Mesenchymal stem cell (in vitro differentiated cells and primary cell): ENCODE measurements at places on chromosomes 7 and 10.

- no peak for DNase-seq
- H3K4me1 ChIP-seq, result no peaks in the 10 kb centered on the region
- H3K27ac ChIP-seq, result no peak overlapping the region
Measured at GRCh38 chr10:128102480-128103228, 23.6 kb downstream of the MKI67 start.

DNA sequence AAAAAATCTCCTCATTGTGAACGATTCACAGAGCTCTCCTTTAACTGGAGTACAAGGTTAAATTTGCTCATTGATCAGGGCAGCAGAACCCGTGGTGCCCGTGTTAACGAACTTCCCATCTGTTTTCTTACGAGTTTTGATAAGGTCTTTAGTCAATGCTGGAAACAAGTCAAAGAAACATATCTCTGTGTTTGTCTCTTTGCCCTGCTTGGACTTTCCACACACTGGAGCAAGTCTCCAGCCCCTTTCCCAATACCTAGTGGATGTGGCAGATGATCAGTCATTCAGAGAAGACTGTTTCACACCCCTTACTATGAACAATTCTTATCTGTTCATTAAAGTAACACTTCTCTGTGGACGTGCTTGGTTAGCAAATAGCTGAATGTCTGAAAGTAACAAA lies 121.3 kb downstream of the ARID5B start:
- no peak for DNase-seq
- no peaks in the 10 kb centered on the region for H3K27me3 ChIP-seq
- no peak overlapping the region for H3K27ac ChIP-seq
- H3K4me3 ChIP-seq, result no peak overlapping the region
- H3K36me3 ChIP-seq, result no peaks in the 10 kb centered on the region

DNA sequence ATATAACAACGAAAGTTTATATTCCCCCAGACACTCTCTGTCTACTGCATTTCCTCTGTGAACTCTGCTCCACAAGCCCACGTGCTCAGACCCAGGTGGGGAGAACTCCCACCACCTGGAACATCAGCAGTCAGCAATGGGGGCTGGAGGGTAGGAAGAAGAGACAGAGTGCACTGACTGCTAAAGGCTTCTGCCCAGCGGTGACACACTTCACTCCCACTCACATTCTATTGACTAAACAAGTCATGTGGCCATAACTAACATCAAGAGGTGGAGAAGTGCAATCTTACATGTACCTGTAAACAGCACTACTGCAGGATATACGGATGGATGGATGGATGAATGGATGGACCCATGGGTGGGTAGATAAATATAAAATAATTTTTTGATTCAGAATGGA lies 122.2 kb downstream of the MPP7 start:
- no peak overlapping the region for H3K4me3 ChIP-seq
- H3K27me3 ChIP-seq, result no peaks in the 10 kb centered on the region
- no peaks in the 10 kb centered on the region for H3K36me3 ChIP-seq
- peaks cover 5% of the 10 kb centered on the region for H3K4me1 ChIP-seq
- no peak for DNase-seq
- H3K27ac ChIP-seq, result no peak overlapping the region

DNA sequence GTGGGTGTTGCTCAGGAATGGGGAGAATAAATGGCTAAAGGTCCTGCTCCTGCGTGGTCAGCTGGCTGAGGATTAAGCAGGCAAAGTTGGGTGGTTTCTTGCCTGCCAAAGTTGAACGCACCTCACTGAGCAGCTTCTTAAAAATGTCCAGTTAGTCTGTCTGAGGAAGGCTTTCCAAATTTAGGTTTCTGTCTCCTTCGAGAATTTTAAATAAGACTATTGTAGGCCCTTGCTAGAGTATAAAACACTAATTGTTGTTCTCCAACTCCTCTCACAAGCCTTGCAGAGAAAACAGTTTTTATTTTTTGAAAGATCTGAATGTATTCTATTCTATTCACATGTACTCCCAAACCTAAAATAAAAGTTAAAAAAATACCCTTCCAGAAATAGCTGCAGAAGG lies 122.0 kb upstream of the LAMB4 start:
- no peaks in the 10 kb centered on the region for H3K36me3 ChIP-seq
- no peak overlapping the region for H3K4me3 ChIP-seq
- DNase-seq, result no peak
- H3K27ac ChIP-seq, result no peak overlapping the region
- H3K4me1 ChIP-seq, result no peaks in the 10 kb centered on the region

GRCh38 chr7:16422103-16422435 lies 731 bp upstream of the CRPPA start:
- no peaks in the 10 kb centered on the region for H3K27me3 ChIP-seq
- H3K27ac ChIP-seq, result peak overlapping the region; percentile 99
- H3K36me3 ChIP-seq, result no peaks in the 10 kb centered on the region
- H3K4me1 ChIP-seq, result peaks cover 10% of the 10 kb centered on the region
- H3K4me3 ChIP-seq, result no peak overlapping the region

DNA sequence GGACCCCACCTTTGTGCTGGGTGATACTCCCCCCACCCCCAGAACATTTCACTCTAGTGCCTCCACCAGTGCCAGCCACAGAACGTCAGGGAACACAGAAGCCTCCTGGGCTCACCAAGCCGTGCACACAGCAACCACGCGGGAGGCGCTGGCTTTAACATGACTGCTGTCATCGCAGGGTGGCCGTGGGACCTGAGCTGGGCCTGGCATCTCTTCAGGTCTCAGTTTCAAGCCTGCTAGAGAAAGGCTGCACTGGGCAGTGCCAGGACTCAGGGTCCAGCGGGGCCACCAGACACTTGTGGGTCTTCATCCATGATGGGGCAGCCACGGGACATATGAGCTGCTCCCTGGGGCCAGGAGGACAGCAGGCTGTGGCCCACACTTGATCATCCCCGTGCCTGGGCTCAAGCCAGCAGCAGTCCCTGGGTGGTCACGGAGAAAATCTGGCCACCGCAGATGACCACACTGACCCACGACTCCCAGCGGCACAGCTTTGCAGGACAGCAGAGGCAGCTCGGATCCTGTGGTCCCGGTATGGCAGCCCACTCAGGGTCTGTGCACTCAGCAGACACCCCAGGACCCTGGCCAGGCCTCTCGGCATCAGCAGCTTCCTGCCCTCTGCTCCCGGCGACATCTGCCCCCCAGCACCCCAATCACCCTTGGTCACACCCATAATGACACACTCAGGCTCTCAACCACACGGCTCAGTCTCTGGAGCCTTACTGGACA lies 44.2 kb downstream of the CAMK2B start:
- H3K27me3 ChIP-seq, result peaks cover 18% of the 10 kb centered on the region
- no peak overlapping the region for H3K27ac ChIP-seq
- no peak overlapping the region for H3K4me3 ChIP-seq
- H3K36me3 ChIP-seq, result no peaks in the 10 kb centered on the region
- DNase-seq, result no peak
- peaks cover 9% of the 10 kb centered on the region for H3K4me1 ChIP-seq

DNA sequence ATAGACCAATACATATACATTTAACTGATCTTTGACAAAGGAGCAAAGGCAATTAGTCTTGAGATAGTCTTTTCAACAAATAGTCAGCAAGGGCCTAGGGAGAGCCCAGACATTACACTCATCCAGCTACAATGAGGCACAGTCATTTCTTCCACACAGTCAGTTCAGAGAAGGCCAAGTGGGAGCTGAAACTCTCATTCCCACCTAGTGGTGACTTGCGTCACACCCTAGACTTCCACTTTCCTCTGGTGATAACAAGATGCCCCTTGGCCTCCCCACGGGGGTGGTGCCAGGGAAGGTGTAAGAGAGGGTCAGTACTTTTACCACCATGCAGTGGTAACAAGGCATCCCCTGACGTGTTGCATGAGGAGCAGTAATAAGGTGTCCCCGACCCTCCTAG lies 8.0 kb downstream of the FRMPD2 start:
- no peak overlapping the region for H3K27ac ChIP-seq
- no peak for DNase-seq
- H3K27me3 ChIP-seq, result peaks cover 37% of the 10 kb centered on the region
- no peaks in the 10 kb centered on the region for H3K4me1 ChIP-seq
- no peak overlapping the region for H3K4me3 ChIP-seq

- H3K36me3 ChIP-seq, result no peaks in the 10 kb centered on the region
- peaks cover 91% of the 10 kb centered on the region for H3K27me3 ChIP-seq
- H3K4me1 ChIP-seq, result peaks cover 58% of the 10 kb centered on the region
- peak; percentile 45 for DNase-seq
- H3K27ac ChIP-seq, result no peak overlapping the region
Measured at GRCh38 chr10:100743626-100744135, 1.7 kb upstream of the PAX2 start.

GRCh38 chr7:122454776-122455507 lies 150.4 kb upstream of the FEZF1 start:
- no peaks in the 10 kb centered on the region for H3K4me1 ChIP-seq
- no peaks in the 10 kb centered on the region for H3K27me3 ChIP-seq
- H3K36me3 ChIP-seq, result no peaks in the 10 kb centered on the region
- no peak overlapping the region for H3K4me3 ChIP-seq

GRCh38 chr10:92366412-92367021 lies 75.5 kb downstream of the MARCHF5 start:
- DNase-seq, result no peak
- H3K27me3 ChIP-seq, result no peaks in the 10 kb centered on the region
- H3K4me3 ChIP-seq, result no peak overlapping the region

DNA sequence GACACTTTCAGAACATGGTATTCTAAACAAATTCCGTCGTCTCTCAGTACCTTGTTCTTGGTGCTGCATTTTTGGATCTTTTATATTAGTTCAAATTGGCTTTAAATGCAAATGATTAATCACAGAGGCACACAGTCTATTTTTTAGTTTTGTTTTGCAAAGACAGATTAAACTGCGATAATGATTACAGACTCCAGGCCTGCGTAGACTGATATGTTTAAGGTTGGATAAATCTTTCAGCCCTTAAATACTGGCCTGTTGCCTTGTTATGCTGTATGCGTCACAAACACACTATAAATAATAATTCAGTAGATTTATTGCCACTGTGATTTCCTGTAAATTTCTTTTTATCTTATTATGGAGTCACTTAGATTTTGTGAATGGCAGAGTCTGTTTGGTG lies 19.3 kb downstream of the CACNB2 start:
- no peaks in the 10 kb centered on the region for H3K4me1 ChIP-seq
- DNase-seq, result no peak
- no peak overlapping the region for H3K4me3 ChIP-seq

- H3K4me3 ChIP-seq, result no peak overlapping the region
- H3K36me3 ChIP-seq, result no peaks in the 10 kb centered on the region
- H3K27me3 ChIP-seq, result no peaks in the 10 kb centered on the region
Measured at GRCh38 chr7:70668606-70669358, 463.2 kb upstream of the GALNT17 start.

- H3K4me3 ChIP-seq, result peak overlapping the region; percentile 69
- peak; percentile 69 for DNase-seq
- no peak overlapping the region for H3K27ac ChIP-seq
- H3K27me3 ChIP-seq, result peaks cover 5% of the 10 kb centered on the region
- H3K36me3 ChIP-seq, result no peaks in the 10 kb centered on the region
- H3K4me1 ChIP-seq, result peaks cover 12% of the 10 kb centered on the region
Measured at GRCh38 chr10:120948889-120949608, 97.9 kb downstream of the WDR11 start.

- H3K27ac ChIP-seq, result no peak overlapping the region
- no peak overlapping the region for H3K4me3 ChIP-seq
- no peak for DNase-seq
- H3K36me3 ChIP-seq, result no peaks in the 10 kb centered on the region
- no peaks in the 10 kb centered on the region for H3K27me3 ChIP-seq
Measured at GRCh38 chr10:74738542-74738941, 87.9 kb upstream of the KAT6B start.

GRCh38 chr10:70584909-70585544 lies 17.5 kb downstream of the PRF1 start:
- H3K4me3 ChIP-seq, result no peak overlapping the region
- peaks cover 14% of the 10 kb centered on the region for H3K4me1 ChIP-seq
- peaks cover 11% of the 10 kb centered on the region for H3K27me3 ChIP-seq
- H3K36me3 ChIP-seq, result no peaks in the 10 kb centered on the region
- no peak overlapping the region for H3K27ac ChIP-seq

DNA sequence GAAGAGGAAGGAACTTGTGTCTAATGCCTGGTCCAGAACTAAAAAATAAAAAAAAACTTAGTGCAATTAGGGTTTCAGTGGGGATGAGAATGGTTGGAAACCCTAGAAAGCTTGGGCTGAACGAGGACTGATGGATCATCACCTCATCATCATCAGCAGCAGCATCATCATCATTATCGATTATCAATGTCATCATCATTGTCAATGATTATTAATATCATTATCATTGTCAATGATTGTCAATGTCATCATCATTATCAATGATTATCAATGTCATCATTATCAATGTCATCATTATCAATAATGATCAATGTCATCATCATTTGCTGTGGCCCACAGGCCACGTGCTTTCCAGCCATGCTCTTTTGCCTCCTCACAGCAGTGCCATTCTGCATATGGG lies 952.0 kb upstream of the ZNF722 start:
- no peaks in the 10 kb centered on the region for H3K36me3 ChIP-seq
- no peak for DNase-seq
- H3K27ac ChIP-seq, result no peak overlapping the region
- no peaks in the 10 kb centered on the region for H3K4me1 ChIP-seq
- H3K27me3 ChIP-seq, result no peaks in the 10 kb centered on the region

DNA sequence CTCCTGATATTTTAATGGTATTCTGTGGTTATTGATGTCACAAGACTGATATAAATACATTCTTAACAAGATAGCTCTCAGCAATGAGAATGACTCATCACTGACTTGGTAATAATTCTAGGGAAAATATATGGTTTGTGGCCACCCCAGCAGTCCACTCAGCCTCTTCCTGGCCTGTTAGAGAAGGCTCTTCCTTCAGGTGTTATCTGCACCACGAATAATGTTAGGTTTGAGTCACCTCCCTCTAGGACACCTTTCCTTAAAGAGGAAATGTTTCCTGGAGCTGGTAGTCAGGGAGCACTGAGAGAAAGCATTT lies 163.3 kb downstream of the SVIL start:
- peaks cover 94% of the 10 kb centered on the region for H3K36me3 ChIP-seq
- peak overlapping the region; percentile 96 for H3K27ac ChIP-seq
- no peaks in the 10 kb centered on the region for H3K27me3 ChIP-seq
- H3K4me1 ChIP-seq, result peaks cover 36% of the 10 kb centered on the region
